Colonic mucosa (tissue), 4 donors: ENCODE measurements at places on chromosomes 12 and 14. TPM values are rescaled to one million over a fixed set of nuclear protein-coding genes. Genes with fewer than 3 reads are reported as not detected.

GRCh38 chr12:27733052-27733656 lies 22.5 kb downstream of the MRPS35 start:
- no peaks in the 10 kb centered on the region for H3K36me3 ChIP-seq
- H3K4me1 ChIP-seq, result no peaks in the 10 kb centered on the region
- H3K27ac ChIP-seq, result no peak overlapping the region
- DNase-seq, result no peak

- no peak for DNase-seq
- H3K4me1 ChIP-seq, result peaks cover 13% of the 10 kb centered on the region
- no peak overlapping the region for H3K4me3 ChIP-seq
- H3K27ac ChIP-seq, result peak overlapping the region; percentile 53
- no peaks in the 10 kb centered on the region for H3K36me3 ChIP-seq
Measured at GRCh38 chr12:124829008-124829707, 34.5 kb downstream of the SCARB1 start.

GRCh38 chr14:22978487-22978837 lies 3.9 kb downstream of the AJUBA start:
- DNase-seq, result no peak
- peaks cover 27% of the 10 kb centered on the region for H3K4me1 ChIP-seq
- no peak overlapping the region for H3K4me3 ChIP-seq
- no peak overlapping the region for H3K27ac ChIP-seq

DNA sequence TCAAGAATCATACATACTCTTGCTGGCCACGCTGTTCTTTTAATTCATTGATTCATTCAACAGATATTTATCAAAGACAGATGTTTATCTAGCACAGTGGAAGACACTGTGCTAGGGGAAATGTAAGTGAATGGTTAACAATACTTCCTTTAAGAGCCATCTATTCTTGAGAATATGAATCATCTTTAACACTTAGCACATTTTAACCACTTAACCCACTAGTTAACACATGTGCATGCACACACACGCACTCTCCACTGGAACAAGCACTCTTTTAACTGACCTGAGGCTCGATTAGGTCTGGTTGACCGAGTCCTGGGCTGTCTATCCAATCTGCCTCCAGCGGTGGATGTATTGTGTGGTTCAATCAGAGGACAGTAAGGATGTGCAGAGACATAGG lies 34.6 kb downstream of the LMNTD1 start:
- no peak overlapping the region for H3K4me3 ChIP-seq
- no peaks in the 10 kb centered on the region for H3K27me3 ChIP-seq
- no peaks in the 10 kb centered on the region for H3K4me1 ChIP-seq
- no peak for DNase-seq
- no peaks in the 10 kb centered on the region for H3K36me3 ChIP-seq

DNA sequence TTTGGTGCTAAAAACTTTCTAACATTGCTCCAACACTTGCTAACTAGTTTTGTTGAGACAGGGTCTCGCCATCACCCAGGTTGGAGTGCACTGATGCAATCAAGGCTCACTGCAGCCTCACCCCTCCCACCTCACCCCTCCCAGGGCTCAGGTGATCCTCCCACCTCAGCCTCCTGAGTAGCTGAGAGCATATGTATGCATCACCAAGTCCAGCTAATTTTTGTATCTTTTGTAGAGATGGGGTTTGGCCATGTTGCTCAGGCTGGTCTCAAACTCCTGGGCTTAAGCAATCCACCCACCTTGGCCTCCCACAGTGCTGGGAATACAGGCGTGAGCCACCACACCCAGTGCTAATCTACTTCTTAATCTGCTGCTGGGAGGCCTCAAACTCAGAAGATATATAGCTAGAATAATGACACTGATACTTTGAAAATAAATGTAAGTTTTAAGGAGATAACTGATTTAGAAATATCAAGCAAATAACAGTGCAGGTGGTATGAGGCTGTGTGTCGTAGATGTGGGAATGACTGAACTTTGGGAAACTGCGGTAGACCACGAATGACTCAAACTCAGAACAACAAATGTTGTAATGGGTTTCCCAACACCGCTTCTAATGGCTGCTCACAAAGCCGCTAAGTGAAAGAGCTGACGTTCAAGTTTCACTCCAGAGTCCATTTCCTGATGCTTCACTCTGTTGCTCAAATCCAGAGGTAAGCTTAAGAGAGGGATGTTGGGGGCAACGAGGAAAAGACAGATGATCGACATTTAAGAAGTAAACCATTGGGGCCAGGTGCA lies 10.0 kb downstream of the TMCC3 start:
- no peaks in the 10 kb centered on the region for H3K36me3 ChIP-seq
- DNase-seq, result no peak
- H3K27ac ChIP-seq, result no peak overlapping the region
- no peak overlapping the region for H3K4me3 ChIP-seq
- no peaks in the 10 kb centered on the region for H3K4me1 ChIP-seq

GRCh38 chr12:54041097-54041690 lies 8.3 kb downstream of the HOXC5 start:
- DNase-seq, result no peak
- no peaks in the 10 kb centered on the region for H3K4me1 ChIP-seq
- no peaks in the 10 kb centered on the region for H3K36me3 ChIP-seq
- no peak overlapping the region for H3K27ac ChIP-seq
- H3K27me3 ChIP-seq, result peaks cover 86% of the 10 kb centered on the region

DNA sequence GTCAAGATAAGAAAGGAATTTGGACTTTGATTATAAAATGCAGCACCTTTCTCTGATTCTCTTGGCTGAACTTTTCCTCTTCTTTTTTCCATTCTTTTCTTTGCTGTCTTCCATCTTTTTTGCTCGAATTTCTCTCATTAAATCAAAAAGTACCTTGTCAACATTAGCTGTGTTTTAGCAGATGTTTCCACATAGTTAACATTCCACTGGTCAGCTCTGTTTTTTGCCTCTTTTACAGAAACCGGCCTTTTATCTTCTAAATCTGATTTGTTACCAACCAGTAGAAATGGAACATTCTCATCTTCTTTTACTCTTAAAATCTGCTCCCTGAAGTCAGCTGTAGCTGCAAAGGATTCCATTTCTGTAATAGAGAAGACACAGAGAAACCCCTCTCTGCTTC lies 71.1 kb upstream of the SYT1 start:
- H3K27ac ChIP-seq, result no peak overlapping the region
- no peak for DNase-seq
- H3K36me3 ChIP-seq, result no peaks in the 10 kb centered on the region
- H3K4me3 ChIP-seq, result no peak overlapping the region

GRCh38 chr14:72052356-72052755 lies 120.1 kb downstream of the RGS6 start:
- no peaks in the 10 kb centered on the region for H3K36me3 ChIP-seq
- no peak overlapping the region for H3K27ac ChIP-seq
- no peaks in the 10 kb centered on the region for H3K27me3 ChIP-seq
- no peak for DNase-seq
- no peak overlapping the region for H3K4me3 ChIP-seq

- no peaks in the 10 kb centered on the region for H3K27me3 ChIP-seq
- no peak overlapping the region for H3K4me3 ChIP-seq
- DNase-seq, result no peak
- no peaks in the 10 kb centered on the region for H3K4me1 ChIP-seq
- H3K27ac ChIP-seq, result no peak overlapping the region
Measured at GRCh38 chr14:66628636-66629035, 120.7 kb downstream of the GPHN start.

Gene CLMN
- 105 TPM for total RNA-seq

GRCh38 chr12:128968668-128969067 lies 115.4 kb downstream of the GLT1D1 start:
- no peaks in the 10 kb centered on the region for H3K4me1 ChIP-seq
- no peak overlapping the region for H3K4me3 ChIP-seq
- no peak overlapping the region for H3K27ac ChIP-seq
- no peaks in the 10 kb centered on the region for H3K36me3 ChIP-seq
- no peaks in the 10 kb centered on the region for H3K27me3 ChIP-seq
